ENCODE measurements at places on chromosomes 2 and 18.
A peak's percentile ranks its signal among the peaks of the same experiment; 100 is the strongest.

DNA sequence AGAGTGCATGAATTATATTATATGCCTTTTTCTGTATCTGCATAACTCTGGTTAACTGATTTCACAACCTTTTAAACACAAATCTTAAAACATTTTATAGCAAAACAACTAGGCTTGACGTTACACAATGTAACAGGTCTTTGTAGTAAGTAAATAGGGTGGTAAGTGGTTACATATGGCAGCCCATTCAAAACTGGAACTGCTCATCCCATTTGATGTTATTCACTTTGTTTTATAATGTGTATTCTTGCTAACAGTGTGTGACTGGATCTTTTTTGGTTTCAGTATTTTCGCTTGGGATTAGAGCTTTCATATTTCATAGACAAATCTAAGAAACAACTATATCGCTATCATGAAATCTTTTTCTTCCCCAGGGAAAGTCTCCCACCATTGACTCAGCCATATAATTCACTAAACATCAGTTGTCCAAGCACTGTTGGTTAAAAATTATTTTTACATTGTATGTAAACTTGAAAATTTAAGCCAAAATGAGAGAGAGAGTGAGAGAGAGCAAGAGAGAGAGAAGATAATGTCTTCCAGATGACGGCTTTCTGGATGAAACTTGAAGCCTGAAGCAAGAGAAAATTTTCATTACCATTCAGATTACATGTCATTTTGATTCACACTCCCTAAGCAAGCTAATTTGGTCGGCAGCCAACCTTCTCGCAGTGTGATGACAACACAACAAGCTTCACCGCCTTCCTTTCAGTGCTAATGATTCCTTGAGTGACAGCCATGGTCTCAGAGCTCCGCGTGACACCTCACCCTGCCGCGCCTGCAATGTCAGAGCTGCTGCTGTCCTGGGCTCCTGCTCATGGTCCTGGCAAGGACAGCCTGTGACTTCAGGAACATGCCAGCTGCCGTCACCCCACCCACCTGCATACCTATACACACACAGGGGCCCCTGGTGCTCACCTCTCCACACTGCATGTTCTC lies 946.9 kb upstream of the SOX11 start:
- DNase-seq: no peak

GRCh38 chr2:63888490-63889402 lies 47.0 kb downstream of the UGP2 start:
- no peak for DNase-seq

DNA sequence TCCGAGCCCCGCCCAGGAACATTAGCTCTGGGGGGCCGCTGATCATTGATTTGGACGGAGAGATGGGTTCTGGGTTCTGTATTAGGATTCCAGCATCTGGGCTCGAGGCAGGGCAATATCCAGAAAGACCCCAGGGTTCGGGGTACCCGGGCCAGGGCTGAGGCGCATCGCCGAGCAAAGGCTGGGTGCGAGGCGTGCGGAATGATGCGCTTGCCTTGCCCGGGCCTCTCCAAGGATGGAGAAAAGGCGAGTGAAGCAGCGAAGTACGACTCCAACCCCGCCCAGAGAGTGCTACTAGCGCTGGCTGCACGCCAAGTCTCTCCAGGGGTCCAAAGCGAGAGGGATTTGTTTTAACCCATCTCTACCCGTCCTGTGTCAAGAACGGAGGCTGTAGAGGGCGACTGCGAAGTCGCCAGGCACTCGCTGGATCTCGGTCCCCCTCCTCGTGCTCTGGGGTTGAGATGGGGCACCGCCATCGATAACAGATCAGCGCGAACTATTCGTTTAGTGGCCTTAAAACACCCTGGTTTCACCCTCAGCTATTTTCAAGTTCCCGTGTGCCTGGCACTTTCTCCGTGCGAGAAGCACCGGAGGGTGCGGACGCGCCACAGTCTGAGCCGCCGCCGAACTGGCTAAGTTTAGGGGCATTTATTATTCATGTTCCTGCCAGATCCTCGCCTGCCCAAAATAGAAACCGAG lies 1.9 kb downstream of the ADCYAP1 start:
- DNase-seq: peak; percentile 85

GRCh38 chr2:28997237-28997846 lies 16.2 kb downstream of the TOGARAM2 start:
- no peak for DNase-seq

DNA sequence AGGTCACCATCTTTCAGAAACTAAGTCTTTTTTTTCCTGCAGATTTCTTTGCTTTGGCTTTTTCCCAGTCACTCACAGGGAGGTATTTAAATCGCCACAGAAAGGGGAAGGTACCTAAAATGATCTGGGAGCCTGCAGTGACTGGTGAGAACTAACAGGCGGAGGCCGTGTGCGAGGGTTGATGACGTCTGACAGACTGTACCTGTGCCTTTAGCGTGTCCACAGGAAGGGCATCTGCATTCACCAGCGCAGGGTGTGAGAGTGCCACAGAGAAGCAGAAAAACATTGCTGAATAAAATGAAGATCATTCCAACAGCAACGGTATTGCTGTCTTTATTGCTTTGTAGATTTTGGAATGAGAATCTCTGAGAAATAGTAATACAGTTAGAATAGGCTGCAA lies 5.7 kb downstream of the CTDP1 start:
- no peak for DNase-seq

GRCh38 chr18:80183273-80184050 lies 63.9 kb downstream of the PARD6G start:
- DNase-seq: no peak

Data from H1 (cell line).